ENCODE measurements at places on chromosomes 1 and 21.

DNA sequence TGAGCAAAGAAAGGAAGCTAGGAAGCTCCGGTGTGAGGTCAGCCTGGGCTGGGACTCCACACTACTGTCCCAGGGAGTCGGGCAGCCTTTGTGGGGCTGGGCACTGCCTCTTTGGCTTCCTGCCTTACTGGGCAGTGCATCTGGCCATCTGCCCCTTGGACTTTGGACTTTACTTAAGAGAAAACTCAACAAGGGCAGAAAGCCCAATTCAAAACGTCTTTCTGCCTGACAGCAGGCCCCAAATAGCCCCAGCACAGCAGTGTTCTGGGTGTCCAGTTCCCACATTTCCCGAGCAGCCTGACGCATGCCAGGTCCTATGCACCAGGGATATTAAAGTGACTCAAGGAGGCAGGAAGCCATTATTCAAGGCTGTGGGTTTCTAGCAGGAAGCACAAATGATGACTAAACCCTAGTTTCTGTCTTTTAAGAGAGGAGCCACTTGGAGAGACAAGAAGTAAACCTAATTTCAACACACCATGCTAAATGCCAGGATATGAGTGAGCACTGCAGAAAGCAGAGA, 37.9 kb upstream of the EDEM3 start:
- DNase-seq = peak; percentile 96

GRCh38 chr1:158022554-158023312, 29.3 kb downstream of the KIRREL1 start:
- no peak for DNase-seq

GRCh38 chr1:51073456-51073855, 28.6 kb upstream of the C1orf185 start:
- no peak for DNase-seq

- no peak for DNase-seq
Observed at GRCh38 chr1:217032715-217033367, 309.6 kb upstream of the ESRRG start.

DNA sequence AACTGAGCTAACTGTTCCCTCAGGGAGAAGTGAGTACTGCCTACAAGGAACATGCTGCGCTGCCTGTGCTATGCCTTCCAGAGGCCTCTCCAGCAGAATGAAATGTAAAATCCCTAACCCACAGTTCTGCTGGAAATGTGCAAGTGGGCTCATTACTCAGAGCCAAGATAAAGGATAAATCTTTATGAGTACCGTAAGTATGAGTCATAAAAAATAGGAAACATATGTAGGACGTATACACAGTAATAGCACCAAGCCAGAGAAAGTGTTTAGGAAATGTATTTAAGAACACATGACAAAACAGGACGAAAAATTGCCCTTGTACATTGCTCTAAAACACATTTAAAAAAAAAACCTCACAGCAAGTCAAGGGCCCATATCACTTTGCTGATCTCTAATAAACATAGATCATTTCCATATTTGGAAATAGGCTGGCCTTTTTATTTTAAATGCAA, 104.6 kb downstream of the TGFBR3 start:
- DNase-seq = peak; percentile 87

DNA sequence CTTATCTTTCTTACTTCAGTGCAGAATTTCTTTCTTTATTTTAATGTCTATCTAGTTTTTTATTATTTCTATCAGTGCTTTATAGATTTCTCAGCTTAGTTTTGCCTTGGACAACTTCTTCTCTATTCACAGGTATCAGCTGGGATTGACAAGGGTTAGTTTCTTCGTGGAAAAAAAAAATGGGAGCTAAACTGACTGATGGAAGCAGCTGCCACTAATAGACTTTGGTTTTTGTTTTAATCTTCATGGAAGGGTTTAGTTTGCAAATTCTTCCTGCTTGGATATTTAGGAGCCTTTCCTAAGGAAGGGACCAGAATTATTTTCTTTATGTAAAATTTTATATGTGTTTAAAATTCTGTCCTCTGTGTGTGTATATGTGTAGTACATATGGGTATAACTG, 306.1 kb upstream of the FMN2 start:
- DNase-seq = no peak

DNA sequence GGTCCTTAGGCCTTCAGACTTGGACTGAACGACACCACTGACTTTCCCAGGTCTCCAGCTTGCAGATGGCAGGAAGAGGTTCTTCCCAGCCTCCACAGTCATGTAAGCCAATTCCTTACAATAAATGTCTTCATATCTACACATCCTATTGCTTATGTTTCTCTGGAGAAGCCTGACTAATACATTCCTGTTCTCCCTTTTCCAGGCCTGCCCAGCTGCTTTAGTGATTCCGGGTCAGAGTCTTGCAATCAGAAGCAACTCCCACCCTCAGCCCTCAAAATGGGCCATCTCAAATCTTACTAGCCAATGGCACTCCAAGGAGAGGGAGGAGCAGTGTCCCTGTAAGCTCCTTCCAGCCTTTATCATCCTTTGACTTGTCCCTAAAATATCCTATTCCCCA, 16.4 kb upstream of the CPT2 start:
- peak; percentile 71 for DNase-seq

- DNase-seq = no peak
Observed at GRCh38 chr1:25813734-25814471, 5.9 kb upstream of the MTFR1L start.

DNA sequence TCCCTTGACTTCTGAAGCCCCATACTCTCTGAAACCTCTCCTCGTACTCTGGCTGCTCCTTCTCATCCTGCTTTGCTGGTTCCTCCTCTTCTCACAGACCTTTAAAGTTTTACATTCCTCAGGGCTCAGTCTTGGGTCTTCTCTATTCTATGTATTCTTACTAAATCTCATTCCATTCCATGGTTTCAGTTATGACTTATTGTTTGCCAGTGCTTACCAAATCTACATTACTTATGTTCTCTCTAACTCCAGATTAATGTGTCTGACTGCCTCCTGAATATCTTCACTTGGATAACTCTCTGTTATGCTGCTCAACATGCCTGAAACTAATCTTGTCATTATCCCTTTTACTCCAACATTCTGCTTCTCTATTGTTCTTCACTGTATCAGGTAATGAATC, 5.4 kb upstream of the SLC35D1 start:
- DNase-seq = no peak

GRCh38 chr1:205108464-205108863, 13.3 kb downstream of the RBBP5 start:
- no peak for DNase-seq

GRCh38 chr1:35475856-35476674, 81.1 kb downstream of the KIAA0319L start:
- DNase-seq = no peak

DNA sequence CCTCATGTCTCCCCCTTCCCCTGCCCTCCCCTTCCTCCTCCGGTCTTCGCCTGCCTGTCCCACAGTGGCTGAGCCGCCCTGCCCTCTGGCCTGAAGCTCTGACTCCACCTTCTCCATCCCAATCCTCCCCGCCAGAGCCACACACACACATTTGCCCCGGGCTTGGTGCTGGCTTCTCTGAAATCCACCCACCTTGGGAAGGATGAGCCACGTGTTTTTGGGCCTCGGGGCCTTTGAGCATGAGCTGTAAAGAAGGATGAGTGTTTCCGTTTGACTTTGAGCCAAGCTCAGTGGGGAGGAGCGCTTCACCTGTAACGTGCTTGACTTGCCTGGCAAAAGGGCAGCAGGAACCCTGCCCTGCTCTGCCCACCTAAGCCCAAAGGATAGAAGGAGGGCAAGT, 295.1 kb downstream of the SIPA1L2 start:
- no peak for DNase-seq

- peak; percentile 50 for DNase-seq
Observed at GRCh38 chr1:226034482-226034881, 28.0 kb upstream of the H3-3A start.

GRCh38 chr1:54296666-54297065, 96.7 kb downstream of the MRPL37 start:
- DNase-seq = no peak

- DNase-seq = no peak
Observed at GRCh38 chr1:178639326-178639725, 85.7 kb upstream of the RALGPS2 start.

DNA sequence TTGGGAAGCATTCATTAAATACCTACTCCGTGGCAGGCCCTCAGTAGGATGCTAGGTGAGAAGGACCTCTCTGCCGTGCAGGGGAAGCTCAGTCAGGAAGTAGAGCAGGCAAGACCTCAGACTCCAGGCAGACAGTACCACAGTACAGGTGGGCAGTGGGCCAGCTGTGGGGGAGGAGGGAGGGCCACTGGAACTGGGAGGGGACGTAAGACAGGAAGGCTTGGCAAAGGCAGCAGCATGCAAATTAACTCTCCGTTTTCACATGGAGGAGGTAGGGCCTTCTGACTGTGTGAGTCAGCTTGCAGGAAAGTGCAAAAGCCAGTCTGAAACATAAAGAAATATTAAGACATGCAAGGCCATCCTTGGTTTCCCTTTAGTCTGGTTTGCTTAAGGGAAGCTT, 157.7 kb downstream of the TRIM33 start:
- DNase-seq = peak; percentile 36

- no peak for DNase-seq
Observed at GRCh38 chr1:219805191-219805590, 123.2 kb downstream of the SLC30A10 start.

- no peak for DNase-seq
Observed at GRCh38 chr1:231497629-231498152, 30.8 kb upstream of the TSNAX start.

DNA sequence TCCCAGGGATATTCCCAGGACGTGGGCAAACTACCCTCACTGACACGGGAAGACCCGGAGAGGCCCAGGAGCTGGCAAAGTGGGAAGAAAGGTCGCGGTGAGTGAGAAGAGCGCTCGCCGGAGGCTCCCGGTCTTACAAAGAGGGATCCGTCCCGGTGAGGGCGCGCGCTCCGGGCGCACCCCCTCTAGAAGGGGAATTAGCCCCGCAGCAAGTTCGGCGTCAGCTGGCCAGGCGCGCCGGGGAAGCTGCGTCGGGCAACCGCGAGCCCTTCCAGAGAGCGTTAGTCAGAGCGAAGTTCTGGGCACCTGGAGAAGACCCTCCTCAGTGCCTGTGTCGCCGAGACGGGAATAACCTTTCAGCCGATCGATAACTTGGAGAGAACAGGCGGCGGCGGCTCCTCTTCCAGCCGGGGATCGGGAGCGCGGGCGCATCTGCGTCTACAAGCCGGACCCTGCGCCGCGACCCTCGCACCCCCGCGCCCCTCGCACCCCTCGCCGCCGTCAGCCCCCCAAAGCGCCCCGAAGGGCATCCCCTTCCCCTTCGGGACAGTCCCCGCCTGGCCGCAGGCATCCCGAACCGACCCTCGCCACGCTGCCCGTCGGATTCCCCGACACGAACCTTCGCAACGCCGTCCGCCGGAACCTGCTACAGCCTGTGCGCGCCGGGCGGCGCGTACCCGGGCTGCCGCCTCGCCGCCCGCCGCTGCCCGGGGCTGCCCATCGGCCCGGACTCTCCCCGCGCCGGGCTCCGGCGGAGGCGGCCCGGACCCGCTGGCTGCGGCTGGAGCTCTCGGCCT, 485 bp downstream of the SIPA1L2 start:
- no peak for DNase-seq

Measured in AG04449 (cell line).